CD8-positive, alpha-beta memory T cell (primary cell): ENCODE measurements at places on chromosomes 6 and 20. TPM values are rescaled to one million over a fixed set of nuclear protein-coding genes. Genes with fewer than 3 reads are reported as not detected.

SAPCD1 gene
- total RNA-seq, result 6.1 TPM

DNA sequence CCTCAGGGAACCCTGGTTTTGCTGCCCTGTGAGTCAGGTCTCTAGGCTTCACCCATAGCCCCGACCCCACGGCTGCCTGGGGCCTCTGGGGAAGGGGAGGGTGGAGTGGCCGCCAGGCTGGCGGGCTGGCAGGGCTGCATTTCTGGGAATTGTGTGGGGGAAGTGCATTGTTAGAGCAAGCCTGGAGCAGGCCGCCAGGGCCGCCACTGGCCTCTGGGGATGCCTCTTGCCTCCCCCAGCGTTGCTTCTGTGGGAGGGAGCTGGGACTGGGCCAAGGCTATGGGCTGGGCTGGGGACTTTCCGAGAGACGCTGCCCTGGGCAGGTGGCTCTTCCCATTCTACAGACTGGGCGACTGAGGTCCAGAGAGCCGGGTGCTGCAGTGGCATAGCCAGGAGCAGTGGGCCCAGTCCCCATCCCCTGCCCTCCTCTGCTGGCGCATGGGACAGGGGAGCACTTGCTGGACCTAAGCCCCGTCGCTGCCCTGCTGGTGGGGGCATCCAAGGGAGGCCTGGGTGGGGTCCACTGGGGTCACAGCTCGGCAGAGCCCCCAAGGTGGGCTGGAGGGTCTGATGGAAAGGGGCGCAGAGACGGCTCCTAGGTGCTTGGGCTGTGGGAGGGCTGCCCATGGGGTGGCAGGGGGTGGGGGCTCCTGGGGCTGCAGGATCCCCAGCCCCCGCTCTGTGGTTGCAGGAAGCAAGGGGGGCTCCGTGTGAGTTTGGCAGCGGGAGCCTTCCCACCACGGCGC, 6.6 kb upstream of the SOX18 start:
- DNase-seq, result no peak

DNA sequence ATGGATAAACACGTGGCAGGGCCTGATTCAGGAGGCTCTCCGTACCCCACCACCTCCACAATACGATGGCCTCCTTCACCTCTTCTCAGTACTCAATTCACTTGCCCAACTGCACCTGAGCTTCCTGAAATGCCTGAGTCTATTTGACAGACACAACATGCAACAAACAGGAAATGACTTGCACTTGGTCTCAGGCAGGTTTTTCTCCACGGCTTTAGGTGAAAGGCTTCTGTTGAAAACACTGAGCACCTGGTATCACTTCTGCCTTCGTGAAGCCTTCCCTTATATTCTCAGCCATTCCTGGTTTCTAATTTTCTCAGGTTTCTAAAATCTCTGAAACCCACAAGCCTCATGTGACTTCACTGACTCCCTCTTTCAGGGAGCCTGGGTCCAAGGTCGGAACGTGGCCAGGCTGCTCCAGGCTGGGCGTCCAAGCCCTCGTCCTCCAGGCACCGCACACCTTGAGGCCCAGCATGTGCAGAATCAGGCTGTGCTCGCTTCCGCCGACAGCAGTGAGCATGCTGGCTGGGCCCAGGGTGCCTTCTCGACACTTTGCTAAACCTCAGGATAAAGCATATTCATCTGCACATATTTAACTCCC, 34.7 kb downstream of the TAF4 start:
- DNase-seq, result no peak

- no peak for DNase-seq
Measured at GRCh38 chr20:61280217-61280980, 28.3 kb downstream of the CDH4 start.

GRCh38 chr6:48183811-48184605, 73.0 kb upstream of the PTCHD4 start:
- DNase-seq, result no peak
